ENCODE measurements at places on chromosomes 16 and 17. TPM values are rescaled to one million over a fixed set of nuclear protein-coding genes. Genes with fewer than 3 reads are reported as not detected.
A peak's percentile ranks its signal among the peaks of the same experiment; 100 is the strongest.

DNA sequence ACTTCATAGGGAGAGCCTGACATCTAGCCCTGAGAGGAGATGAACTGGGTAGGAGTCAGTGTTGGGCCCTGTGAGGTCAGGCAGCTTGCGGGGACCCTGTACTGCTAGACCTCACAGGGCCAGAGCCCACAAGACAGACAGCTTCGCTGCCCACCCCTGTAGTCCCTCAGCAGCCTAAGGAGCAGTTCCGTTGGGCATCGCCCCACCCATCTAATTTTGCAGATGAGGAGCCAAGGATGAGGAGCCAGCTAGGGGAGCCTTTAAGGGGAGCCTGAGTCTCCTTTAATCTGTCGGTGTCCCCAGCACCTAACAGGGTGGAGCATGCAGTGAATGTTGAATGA, 755 bp upstream of the TUFM start:
- H3K27ac ChIP-seq, result peak overlapping the region; percentile 53
- peak overlapping the region; percentile 76 for H3K4me3 ChIP-seq
- H3K27me3 ChIP-seq, result no peaks in the 10 kb centered on the region
- peaks cover 31% of the 10 kb centered on the region for H3K36me3 ChIP-seq
- DNase-seq, result no peak
- H3K4me1 ChIP-seq, result peaks cover 19% of the 10 kb centered on the region

GRCh38 chr16:85569615-85570212, 43.4 kb upstream of the GSE1 start:
- no peak for DNase-seq
- H3K36me3 ChIP-seq, result no peaks in the 10 kb centered on the region
- H3K4me3 ChIP-seq, result no peak overlapping the region
- H3K27ac ChIP-seq, result peak overlapping the region; percentile 75

- H3K4me3 ChIP-seq, result peak overlapping the region; percentile 95
- peaks cover 48% of the 10 kb centered on the region for H3K4me1 ChIP-seq
- H3K27me3 ChIP-seq, result no peaks in the 10 kb centered on the region
Observed at GRCh38 chr17:18182110-18182977, 1.3 kb upstream of the ALKBH5 start.

- no peak overlapping the region for H3K27ac ChIP-seq
- H3K27me3 ChIP-seq, result no peaks in the 10 kb centered on the region
- DNase-seq, result no peak
- H3K4me1 ChIP-seq, result peaks cover 30% of the 10 kb centered on the region
Observed at GRCh38 chr17:8021565-8022359, 17.1 kb upstream of the ALOX15B start.

DNA sequence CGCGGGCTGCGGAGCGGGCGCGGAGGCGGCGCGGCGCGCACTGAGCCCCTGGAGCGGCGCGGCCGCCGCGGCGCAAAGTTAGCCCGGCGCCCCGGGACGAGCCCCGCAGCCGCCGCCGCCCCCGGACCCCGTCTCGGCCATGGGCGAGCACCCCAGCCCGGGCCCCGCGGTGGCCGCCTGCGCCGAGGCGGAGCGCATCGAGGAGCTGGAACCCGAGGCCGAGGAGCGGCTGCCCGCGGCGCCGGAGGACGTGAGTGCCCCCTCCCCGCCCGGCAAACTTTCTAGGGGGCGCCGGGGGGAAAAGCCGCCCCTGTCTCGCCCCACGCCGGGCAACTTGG, 388 bp downstream of the RHBDL3 start:
- peaks cover 46% of the 10 kb centered on the region for H3K27me3 ChIP-seq
- H3K36me3 ChIP-seq, result no peaks in the 10 kb centered on the region
- no peak for DNase-seq
- no peak overlapping the region for H3K27ac ChIP-seq
- peaks cover 29% of the 10 kb centered on the region for H3K4me1 ChIP-seq

- no peak overlapping the region for H3K27ac ChIP-seq
- no peak overlapping the region for H3K4me3 ChIP-seq
- no peaks in the 10 kb centered on the region for H3K27me3 ChIP-seq
- peaks cover under 1% of the 10 kb centered on the region for H3K4me1 ChIP-seq
- no peak for DNase-seq
Observed at GRCh38 chr17:67868176-67868575, 42.9 kb downstream of the BPTF start.

DNA sequence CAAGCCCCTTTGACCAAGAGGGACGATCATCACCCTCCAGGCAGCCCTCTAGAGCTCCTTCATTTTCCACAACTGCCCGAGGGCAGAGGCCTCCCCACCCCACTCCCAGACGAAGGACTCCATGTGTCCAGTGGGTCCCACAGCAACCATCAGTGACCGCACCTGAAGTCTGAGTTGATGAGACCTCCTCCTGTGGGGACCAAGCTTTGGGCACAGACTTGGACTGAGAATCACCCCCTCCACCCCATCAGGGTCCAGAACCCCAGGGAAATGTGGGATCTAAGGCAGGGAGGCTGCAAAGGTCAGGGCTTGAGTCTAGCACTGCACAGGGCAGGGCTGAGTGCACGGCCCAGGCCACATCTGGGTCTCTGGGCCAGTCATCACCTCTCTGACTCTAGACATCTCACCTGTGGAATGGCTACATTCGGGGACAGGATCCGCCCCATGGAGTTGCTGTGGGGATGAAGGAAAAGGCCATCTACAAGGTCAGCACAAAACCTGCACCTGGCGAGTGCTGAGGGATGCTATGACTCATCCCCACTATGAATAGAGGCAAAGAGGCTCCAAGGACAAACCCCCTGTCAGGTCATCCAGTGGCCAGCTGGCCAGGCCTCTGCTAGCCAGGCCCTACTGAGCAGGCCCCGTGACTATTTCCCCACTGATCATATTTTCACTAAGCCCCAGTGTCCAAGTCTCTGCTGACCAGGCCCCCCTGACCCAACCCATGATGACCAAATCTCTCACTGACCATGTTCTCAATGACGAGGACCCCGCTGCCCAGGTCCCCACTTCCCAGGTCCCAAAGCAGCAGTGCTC, 38.4 kb downstream of the TNFRSF13B start:
- no peak overlapping the region for H3K4me3 ChIP-seq

- no peak overlapping the region for H3K27ac ChIP-seq
- H3K4me1 ChIP-seq, result no peaks in the 10 kb centered on the region
- no peak overlapping the region for H3K4me3 ChIP-seq
Observed at GRCh38 chr17:31283841-31284240, 13.2 kb downstream of the OMG start.

Gene ZNF205
- total RNA-seq, result 19.4 TPM

DNA sequence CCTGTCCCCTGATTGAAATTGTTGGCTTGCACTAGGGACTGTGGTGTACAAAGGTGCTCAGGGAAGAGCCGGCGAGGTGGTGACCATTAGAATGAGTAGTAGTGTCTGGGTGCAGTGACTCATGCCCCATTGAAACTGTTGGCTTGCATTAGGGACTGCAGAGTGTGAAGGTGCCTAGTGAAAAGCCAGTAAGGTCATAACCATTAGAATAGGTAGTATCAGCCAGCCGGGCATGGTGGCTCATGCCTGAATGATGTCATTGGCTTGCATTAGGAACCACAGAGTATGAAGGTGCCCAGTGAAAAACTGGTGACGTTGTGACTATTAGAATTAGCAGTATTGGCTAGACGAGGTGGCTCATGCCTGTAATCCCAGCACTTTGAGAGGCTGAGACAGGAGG, 78.9 kb downstream of the ABCC6 start:
- H3K27me3 ChIP-seq, result no peaks in the 10 kb centered on the region
- peaks cover 40% of the 10 kb centered on the region for H3K36me3 ChIP-seq
- no peak for DNase-seq
- H3K4me1 ChIP-seq, result no peaks in the 10 kb centered on the region
- H3K27ac ChIP-seq, result no peak overlapping the region

DNA sequence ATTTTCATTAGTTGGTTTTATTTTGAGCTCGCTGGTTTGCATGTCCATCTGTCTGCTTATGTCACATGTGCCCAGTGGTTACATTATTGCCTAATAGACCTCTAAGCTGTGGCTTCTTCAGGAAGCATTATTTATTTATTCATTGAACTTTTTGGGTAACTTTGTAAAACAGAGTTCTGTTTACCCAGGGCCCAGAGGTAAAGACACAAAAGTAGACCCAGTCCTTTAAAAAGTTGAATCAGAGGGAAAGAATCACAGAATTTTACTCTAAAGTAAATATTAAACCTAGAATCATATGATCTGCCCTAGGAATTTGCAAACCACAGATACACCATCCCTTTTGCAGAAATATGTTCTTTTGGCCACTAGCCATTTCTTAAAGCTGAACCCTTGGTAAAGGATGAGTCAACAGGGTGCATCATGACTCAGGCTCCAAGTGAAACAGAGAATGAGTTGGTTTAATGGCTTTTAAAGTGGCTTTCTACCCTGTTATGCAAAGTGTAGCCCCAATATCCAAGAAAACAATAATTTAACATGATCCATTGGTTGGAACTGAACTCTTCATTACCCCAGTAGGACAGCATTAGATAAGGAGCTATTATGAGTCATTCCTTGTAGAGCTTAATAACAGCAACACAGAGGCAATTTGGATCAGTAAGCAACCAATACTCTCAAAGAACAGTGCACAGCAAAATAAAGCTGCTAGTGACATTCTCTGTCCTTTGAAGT, 236.3 kb downstream of the KCNJ2 start:
- no peaks in the 10 kb centered on the region for H3K36me3 ChIP-seq
- no peaks in the 10 kb centered on the region for H3K27me3 ChIP-seq
- no peaks in the 10 kb centered on the region for H3K4me1 ChIP-seq
- peak overlapping the region; percentile 24 for H3K27ac ChIP-seq
- DNase-seq, result no peak

- no peaks in the 10 kb centered on the region for H3K27me3 ChIP-seq
- DNase-seq, result no peak
- H3K27ac ChIP-seq, result no peak overlapping the region
Observed at GRCh38 chr16:29845656-29846055, 17.4 kb downstream of the CDIPT start.

GRCh38 chr16:12763517-12763916, 40.2 kb downstream of the CPPED1 start:
- no peaks in the 10 kb centered on the region for H3K36me3 ChIP-seq
- no peak overlapping the region for H3K27ac ChIP-seq
- H3K4me1 ChIP-seq, result no peaks in the 10 kb centered on the region
- H3K4me3 ChIP-seq, result no peak overlapping the region

DNA sequence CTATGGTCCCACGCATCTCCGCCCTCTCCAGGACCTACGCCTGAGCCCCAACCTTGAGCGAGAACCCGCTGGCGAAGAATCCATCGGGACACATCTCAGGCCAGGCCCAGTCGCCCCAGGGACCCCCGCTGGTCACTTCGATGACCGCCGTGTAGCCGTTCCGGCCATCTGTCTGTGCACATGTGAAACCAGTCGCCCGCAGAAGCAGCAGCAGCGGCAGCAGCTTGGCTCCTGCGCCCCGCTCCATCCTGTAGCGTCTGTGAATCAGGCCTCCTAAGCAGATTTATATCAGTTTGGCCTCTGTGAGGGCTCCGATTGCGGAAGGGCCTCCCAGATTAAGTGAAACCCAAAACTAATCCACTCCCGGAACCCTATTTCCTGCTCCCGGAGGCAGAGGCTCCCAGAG, at the start of gene VMO1:
VMO1 (minus strand) TSS at position 259 of the 406 bp plus-strand sequence; CDS start at position 247, 12 bp downstream.
- peaks cover 38% of the 10 kb centered on the region for H3K4me1 ChIP-seq
- H3K4me3 ChIP-seq, result peak within 1 kb of the TSS; percentile 32
- H3K36me3 ChIP-seq, result no peaks in the 10 kb centered on the region
- no peak within 1 kb of the TSS for H3K27ac ChIP-seq
- no peak for DNase-seq
- peaks cover 27% of the 10 kb centered on the region for H3K27me3 ChIP-seq

GRCh38 chr17:28407130-28407973, 1.3 kb upstream of the SLC46A1 start:
- peaks cover 22% of the 10 kb centered on the region for H3K4me1 ChIP-seq
- peaks cover under 1% of the 10 kb centered on the region for H3K36me3 ChIP-seq
- no peak for DNase-seq

DNA sequence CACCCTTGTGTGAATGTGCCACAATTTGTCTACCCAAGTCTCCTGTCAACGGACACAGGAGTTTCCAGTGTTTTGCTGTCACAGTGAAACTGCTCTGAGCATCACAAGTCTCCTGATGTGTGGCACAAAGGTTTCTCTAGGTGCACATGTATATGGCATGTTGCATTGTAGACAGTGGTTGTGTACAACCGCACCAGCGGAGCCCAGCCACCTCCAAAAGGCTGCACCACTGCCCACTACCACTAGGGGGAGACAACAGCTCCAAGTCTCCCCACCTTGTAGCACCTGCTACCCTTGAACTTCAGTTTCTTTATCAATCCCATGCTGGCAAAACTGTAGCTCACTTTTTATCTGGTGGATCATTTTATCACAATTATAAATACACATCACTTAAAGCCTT, 95.5 kb upstream of the ZNF469 start:
- H3K4me3 ChIP-seq, result no peak overlapping the region
- DNase-seq, result no peak
- peaks cover 10% of the 10 kb centered on the region for H3K4me1 ChIP-seq

DNA sequence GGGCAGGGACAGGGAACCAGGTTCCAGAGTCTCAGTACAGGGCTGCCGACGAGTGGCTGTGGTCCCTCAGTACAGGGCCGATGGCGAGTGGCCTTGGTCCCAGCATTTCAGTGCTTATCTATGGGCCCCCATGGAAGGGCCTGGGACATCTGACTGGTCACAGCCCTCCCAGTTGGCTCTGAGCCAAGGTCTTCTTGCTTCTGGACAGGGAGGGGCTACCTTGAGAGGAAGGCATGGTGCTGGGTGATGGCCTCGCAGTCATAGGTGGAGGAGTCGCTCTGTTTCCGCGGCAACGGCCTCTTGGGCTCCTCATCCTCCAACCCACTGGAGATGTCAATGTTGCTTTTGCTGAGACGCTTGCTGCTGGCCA, 32.5 kb downstream of the PIMREG start:
- H3K27me3 ChIP-seq, result no peaks in the 10 kb centered on the region
- peaks cover 31% of the 10 kb centered on the region for H3K4me1 ChIP-seq
- DNase-seq, result no peak
- H3K4me3 ChIP-seq, result no peak overlapping the region

DNA sequence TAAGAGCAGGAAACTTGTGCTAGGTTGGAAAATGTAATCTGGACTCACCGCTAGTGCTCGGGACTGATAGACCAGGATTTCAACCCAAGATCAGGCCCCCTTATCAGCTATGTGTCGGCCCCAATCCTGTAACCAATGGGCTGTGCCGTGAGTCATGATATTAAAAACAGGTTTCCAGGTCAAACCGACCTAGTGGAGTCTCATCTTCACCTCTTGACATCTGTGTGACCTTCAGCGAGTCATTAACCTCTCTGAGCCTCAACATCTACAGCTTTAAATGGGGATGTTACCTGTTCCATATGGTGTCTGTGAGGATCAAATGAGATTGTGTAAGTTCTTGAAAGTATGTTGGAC, 512 bp downstream of the PMM2 start:
- peak overlapping the region; percentile 83 for H3K27ac ChIP-seq
- no peaks in the 10 kb centered on the region for H3K27me3 ChIP-seq
- H3K4me1 ChIP-seq, result peaks cover 37% of the 10 kb centered on the region

DNA sequence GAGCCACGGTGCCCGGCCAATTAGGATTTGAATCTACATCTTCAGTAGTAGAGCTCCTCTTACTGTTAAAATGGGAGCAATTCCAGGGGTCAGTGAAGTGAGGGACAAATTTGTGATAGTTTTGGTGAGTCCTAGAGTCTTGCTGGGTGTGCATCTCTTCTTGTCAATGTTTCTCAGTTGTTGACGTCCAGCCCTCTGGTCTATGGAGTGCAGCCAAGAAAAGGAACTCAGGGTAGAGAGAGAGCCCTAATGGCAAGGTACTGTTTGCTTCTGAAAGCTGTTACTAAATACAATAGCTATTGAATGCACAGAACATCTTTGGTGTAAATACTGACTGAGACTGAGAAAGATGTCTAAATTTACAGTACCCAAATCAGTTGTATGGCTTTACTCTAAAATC, 282.5 kb upstream of the SALL1 start:
- no peak for DNase-seq
- H3K4me3 ChIP-seq, result no peak overlapping the region
- H3K27ac ChIP-seq, result no peak overlapping the region
- H3K36me3 ChIP-seq, result no peaks in the 10 kb centered on the region
- H3K4me1 ChIP-seq, result no peaks in the 10 kb centered on the region

- H3K27me3 ChIP-seq, result no peaks in the 10 kb centered on the region
- no peak for DNase-seq
- H3K27ac ChIP-seq, result no peak overlapping the region
- H3K36me3 ChIP-seq, result no peaks in the 10 kb centered on the region
- no peak overlapping the region for H3K4me3 ChIP-seq
Observed at GRCh38 chr16:11334831-11335404, 10.3 kb upstream of the RMI2 start.
